Tibial nerve (tissue), 4 donors: ENCODE measurements at places on chromosomes 7 and 10.

- no peak for DNase-seq
These were observed 25.8 kb downstream of the MAPK8 start for GRCh38 chr10:48332166-48332870.

DNA sequence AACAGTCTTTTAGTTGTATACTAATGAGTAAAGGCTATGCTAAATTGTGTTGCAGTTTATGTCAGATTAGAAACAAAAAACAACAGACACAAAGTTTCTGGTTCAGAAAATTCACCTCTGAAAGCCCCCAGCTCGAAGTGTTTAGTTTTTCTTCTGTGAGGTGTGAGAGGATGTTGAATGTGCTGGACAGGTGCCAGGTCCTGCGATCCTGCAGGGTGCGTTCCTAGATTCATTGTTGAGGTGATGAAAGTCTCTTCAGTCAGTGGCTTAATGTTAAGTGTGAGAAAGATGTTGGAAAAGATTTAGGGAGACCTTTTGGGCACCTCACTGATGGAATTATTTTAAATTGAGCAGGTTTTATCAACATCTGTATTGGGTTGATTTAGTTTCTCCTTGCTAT lies 287.3 kb downstream of the SDK1 start:
- no peak for DNase-seq

DNA sequence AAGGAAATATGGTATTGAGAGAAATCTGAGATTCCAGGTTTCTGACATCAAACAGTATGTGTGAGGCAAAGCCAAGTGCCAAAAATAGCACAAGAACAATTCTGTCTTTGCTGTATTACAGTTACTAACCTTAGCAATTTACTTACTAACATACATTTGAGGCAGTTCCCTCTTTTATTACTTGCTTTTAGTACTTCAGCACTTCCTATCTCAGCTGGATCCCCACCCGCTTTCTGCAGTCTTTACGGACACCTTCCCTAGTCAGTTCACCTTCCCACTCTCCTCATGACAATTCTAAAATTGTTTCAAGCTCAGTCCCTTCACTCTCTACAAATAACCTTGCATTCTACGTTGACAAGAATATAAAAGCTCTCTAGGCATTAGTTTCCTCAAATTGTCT lies 79.2 kb downstream of the ELAPOR2 start:
- DNase-seq: no peak

- DNase-seq: no peak
These were observed at the start of gene H2BK1 for GRCh38 chr7:151210087-151210854. H2BK1 (minus strand) TSS chr7:151210488; CDS start chr7:151210318, 170 bp downstream.

DNA sequence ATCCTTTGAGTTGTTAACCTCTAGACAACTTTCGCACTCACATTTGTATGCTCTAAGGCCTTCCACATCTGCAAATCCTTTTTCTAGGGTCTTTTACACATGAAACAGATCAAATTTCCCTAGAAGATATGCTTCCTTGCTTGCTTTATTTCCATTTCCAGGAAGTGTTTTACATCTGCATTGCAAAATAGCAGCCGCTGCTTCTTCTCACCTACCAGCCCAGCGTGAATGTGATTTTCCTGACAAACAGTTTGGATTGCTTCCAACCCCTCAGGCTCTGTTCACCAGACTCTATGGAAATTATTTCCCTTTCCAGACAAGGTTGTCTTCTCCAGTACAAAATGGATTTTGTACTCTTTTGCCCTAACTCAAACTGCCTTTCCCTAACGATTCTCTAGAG lies 50.9 kb upstream of the PAPSS2 start:
- no peak for DNase-seq

- no peak for DNase-seq
These were observed 53.7 kb upstream of the MACC1 start for GRCh38 chr7:20270867-20271266.

GRCh38 chr7:127840226-127840951 lies 188.4 kb downstream of the SND1 start:
- no peak for DNase-seq

- no peak for DNase-seq
These were observed at the start of gene CRYGN for GRCh38 chr7:151439855-151440798. CRYGN (minus strand) TSS chr7:151440141; CDS start chr7:151439917, 224 bp downstream.

- no peak for DNase-seq
These were observed 216.3 kb downstream of the GFRA1 start for GRCh38 chr10:116056445-116057293.

GRCh38 chr7:84336303-84336702 lies 141.7 kb upstream of the SEMA3A start:
- no peak for DNase-seq

DNA sequence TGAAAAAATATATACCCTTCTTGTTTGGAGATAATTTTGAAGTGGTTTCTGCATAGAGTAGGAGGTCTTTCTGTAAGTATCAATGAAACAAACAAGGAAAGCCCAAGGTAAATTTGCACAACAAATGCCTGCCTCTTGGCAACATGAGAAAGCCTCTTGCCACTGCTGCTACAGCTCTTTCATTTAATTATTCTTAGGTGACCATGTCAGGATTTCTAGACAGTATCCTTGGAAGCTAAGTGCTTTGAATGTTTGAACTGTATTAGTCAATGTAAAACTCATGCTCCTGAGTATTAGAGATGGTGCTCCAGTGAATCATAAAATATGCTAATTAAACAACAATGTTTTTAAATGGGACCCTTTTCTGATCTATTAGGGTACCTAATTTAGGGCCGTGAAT lies 81.2 kb upstream of the ITGB1 start:
- DNase-seq: no peak

DNA sequence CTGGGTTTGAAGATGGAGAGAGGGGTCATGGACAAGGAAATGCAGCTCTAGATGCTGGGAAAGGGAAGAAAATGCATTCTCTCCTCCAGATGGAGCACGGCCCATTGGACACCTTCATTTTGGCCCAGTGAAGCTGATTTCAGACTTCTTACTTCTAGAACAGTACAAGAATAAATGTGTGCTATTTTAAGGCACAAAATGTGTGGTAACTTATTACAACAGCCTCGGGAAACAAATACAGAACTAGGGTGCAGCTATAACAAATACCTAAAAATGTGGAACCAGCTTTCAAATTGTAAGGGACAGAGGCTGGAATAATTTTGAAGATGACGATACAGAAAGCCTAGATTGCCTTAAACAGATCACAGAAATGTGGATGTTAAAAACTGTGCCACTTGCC lies 54.1 kb downstream of the CYTH3 start:
- DNase-seq: no peak

- peak; percentile 44 for DNase-seq
These were observed 276.5 kb upstream of the KLF6 start for GRCh38 chr10:4061441-4061951.

GRCh38 chr7:106966121-106966520 lies 78.4 kb upstream of the PRKAR2B start:
- DNase-seq: no peak

- no peak for DNase-seq
These were observed 88.4 kb downstream of the POLR1F start for GRCh38 chr7:19620470-19620869.

DNA sequence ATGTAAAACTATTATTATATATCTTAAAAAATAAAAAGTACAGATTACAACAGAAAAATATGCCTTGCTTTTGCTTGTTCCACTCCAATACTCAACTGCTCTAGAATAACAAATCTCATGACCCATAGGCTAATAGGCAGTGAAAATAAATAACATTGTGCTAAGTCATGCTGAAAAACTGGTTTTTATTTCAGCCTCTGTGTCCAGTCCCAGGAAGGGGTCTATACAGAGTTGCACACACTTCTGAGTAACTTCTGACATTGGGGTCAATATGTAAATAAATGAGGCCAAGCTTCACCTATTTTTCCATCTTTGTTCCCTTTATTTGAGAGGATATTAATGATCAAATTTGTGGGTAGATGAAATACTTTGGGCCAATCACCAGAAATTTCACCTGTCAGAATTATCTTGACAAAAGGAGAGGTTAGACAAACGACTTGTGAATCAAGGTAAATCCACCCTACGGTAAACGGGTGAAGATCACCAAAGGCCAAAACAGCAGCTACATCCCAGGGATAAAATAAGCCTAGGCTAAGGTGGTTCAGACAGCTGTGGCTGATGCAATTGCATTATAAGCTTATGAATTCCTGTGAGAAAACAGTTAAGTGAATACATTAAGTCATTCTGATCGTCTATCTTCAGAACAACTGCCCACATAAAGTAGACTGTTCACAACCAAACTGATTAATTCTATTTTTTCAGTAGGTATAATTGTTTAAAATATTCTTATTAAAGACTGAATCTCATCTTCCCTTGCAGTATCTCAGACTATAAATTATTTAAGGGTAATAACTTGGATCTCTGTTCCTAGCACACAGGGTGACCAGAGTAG lies 87.5 kb downstream of the UBE2H start:
- no peak for DNase-seq

DNA sequence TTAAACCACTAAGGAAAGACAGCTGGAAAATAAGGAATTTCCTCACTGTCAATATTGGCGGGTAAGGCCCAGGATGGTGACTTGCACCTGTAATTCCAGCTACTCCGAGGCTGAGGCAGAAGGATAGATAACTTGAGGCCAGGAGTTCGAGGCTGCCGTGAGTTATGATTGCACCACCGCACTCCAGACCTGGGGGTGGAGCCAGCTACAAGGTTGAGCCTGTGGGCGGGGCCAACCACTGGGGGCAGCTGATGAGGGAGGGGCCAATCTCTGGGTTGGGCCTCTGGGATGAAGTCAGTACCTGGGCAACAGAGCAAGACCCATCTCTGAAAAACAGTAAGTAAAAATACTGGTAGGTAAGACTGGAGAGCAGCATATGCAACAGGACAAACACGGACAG lies 80.1 kb upstream of the ADO start:
- DNase-seq: no peak

DNA sequence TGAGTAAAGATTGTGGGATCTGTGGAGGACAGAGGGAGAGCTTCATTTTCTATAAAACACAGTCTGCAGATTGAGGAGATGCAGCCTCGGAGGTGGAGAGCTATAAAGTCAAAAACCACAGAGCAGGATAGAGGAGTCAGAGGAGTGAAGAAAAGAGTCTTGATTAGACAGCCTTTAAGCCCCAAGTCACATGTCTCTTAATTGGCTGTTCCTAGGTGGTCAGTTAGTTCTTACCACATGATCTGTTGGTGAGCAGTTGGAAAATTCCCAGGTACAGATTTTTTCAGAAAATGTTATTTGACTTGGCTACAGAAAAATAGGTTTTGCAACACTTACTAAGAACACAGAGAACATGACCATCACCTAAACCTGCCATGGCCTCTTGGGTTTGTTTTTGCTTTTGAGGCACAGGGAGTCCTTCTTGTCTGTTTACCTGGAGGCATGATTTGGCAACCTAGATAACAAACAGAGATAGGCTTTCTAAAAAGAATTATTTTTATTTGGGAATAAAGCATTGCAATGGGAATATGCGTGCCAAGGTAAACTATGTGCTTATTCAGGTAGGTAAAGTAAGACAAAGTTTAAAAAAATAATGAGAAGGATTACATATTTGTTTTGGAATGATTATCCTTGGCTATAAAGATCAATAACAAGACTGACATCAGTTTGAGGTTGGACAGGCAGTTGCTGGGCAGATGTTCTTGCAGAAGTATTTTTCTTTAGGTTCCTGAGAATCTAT lies 604 bp upstream of the CYP3A43 start:
- DNase-seq: no peak

- DNase-seq: no peak
These were observed 18.9 kb upstream of the PNLIPRP3 start for GRCh38 chr10:116408719-116409118.

- no peak for DNase-seq
These were observed 37.3 kb upstream of the TMEM248 start for GRCh38 chr7:66883716-66884115.

DNA sequence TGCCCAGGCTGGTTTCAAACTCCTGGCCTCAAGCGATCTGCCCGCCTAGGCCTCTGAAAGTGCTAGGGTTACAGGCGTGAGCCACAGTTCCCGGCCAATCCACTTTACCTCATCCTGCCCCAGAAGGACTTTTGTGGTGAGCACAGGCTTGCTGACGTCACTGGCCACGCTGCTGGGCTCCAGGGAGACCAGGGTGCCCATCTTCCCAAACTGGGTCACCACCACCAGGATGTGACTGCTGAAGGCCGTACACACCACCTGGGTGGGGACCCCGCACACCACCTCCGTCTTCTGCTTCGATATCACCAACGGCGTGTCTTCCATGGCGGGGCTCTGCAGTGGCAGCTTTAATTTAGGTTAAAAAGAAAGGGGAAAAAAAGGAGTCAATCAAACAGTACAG lies 816 bp downstream of the PSMG3 start:
- no peak for DNase-seq

DNA sequence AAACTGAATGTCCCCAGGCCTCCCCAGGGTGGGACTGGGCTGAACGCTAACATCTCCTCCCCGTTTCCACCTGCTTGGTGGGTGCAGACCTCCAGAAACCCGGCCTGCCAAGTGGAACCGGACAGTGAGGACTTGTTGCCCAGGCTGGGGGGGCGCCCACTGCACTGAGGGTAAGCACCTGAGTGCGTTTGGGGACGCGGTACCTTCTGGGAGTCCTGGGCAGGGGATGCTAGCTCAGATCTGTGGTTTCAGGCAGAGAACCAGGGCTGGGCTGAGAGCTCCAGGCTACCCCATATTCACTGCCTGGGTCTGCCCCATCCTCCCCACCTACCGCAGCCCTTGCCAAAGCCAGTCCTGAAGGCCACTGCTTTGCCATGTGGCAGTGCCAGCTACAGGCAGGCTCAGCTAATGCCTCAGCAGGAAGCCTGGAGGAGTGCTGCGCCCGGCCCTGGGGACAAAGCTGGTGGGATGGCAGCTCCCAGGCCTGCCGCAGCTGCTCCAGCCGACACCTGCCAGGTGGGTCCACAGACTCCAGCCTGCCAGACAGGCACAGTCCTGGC lies 3.5 kb upstream of the ZNF467 start:
- DNase-seq: no peak

GRCh38 chr7:96304573-96304972 lies 17.3 kb downstream of the SLC25A13 start:
- DNase-seq: no peak

DNA sequence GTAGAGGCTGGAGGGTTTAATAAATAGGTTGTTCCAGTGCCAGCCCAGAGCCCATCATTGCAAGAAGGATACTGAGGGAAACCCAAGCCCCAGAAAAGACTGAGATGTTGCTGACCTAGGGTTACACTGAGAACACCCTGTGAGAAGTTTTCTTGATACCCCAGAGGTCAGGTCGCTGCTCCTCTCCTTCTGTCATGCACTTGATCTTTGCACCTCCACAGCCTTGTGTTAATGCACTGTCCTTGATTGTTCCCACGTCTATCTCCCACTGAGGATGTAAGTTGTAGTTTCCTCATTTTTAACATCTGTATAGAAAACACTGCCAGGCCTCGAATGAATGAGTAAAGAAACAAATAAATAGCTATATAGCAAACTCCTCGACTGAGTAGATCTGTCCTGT lies 195.3 kb upstream of the AHR start:
- DNase-seq: no peak

GRCh38 chr7:9718071-9718661 lies 1255.5 kb upstream of the PHF14 start:
- no peak for DNase-seq

DNA sequence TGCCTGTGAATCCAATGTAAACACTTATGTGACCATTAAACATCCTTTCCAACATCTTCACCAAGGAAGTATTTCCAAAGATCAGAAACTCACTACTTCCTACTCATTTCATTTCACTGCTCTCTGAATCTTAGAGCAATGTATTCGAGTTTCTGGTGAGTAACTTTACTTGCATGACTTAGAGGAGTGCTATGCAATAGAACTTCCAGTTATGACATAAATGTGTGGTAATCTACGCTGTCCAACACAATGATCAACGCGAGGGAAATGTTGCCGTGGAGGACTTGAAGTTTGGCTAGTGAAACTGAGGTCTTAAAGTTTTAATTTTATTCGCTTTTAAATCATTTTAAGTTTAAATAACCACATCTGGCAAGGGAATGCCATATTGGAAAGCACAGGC lies 1326.3 kb downstream of the XPNPEP1 start:
- no peak for DNase-seq
